RPMI7951 (cell line): ENCODE measurements at places on chromosomes 13 and 19.

- DNase-seq, result peak; percentile 44
These were observed 33.4 kb downstream of the COG6 start for GRCh38 chr13:39688699-39689405.

GRCh38 chr19:1780272-1780958 lies 27.1 kb downstream of the ONECUT3 start:
- peak; percentile 46 for DNase-seq

DNA sequence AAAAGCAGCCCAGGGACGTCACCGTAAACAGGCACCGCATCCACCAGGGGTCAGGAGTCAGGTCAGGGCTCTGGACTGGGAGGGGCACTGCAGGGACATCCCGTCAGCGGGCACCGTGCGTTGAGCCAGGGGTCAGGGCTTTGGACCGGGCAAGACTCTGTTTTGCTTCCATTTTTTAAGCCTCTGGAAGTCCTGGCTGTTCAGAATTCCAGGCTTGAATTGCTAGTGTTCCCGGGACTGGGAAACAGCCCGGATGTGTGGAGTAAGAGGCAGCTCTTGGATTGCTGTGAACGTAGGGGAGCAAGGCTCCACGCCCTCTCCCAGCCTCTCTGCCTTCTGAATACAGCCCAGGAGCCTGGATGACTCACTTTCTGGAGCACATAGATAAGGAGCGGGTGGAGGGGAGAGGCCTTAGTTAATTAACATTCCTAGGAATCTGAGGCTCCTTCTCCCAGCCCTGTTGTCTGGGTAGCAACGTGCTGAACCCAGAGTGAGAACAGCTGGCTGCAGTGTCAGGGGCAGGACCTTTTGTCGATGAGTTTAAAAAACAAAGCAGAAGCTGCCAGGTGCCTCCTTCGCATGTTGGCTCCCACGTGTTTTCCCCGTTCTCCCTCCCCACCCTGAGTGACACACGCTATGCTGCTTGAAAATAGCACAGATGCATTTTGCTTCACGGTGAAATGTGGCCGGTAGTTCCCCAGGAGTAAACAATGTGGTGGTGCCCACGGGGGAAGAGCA lies 21.9 kb downstream of the ATP11A start:
- DNase-seq, result peak; percentile 92

DNA sequence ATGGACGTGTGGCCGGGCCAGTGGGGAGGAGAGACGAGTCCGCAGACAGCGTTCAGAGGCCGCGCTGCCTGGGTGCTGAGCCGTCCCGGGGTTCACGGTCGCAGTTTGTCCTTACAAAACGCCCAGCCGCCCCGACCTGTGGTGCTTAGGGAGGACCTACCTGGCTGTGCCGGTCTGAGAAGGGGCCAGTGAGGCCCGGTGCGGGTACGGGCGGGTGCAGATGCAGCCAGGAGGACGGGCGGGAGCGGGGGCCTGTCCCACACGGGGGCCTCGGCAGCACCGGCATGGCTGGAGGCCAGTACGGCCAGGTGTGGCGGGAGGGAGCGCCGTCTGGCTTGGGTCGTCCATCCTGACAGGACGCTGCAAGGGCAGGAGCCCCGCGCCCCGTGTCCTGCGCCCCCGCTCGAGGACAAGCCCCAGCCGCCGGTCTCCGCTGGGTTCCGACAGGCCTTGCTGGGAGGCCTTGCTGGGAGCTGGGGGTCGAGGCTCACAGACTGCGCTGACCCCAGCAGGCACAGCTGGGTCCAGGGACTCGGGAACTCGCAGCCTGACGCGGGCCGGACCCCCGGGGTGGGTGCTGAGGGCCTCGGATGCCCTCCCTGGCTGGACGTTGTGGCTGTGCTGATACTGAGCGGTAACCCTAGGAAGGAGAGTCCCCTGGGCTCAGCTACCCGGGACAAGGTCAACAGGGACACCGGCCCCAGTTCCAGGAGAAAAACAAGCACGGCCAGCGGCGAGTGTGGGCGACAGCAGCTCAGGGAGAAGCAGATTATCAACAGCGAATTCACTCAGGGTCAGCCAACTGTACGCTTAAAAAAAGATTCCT lies 5.3 kb upstream of the PROZ start:
- peak; percentile 1 for DNase-seq

GRCh38 chr13:39284801-39285388 lies 246.6 kb downstream of the NHLRC3 start:
- DNase-seq, result no peak

DNA sequence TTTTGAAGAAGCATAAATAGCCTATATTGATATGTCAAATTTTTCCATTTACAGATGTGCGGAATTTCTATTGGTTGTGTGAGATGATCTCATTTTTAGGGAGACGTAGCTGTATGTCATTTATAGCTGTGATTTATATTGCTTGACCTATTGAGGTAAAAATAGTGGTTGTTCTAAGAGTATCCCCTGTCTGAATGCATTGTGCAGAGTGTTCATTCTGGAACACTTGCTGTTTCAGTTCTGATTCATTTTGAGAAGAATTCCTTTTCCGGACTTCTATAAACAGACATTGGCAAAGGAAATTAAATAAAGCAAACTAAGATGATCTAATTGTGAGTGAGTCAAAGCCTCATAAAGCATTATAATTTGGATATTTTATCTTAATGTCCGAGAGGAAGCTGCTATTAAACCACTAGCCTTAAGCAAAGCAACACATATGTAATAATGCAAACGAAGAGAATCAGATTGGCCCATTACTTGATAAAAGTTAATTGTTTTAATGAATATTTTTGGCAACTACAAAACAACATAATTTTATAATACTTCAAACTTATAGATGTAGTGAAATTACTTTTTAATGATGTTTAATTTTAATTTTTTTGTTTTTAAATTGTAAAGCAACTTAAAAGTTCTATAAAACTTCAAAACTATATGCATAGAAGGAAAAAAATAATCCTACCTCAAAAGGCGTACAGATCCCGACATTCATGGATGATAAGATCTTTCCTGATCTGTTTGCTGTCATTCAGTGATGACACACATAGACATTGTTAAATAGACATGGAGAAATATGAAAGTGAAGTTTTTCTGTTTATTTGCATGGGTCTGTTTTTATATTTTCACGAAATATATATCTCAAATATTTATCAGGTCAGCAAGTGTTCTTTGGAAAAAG lies 942.6 kb upstream of the SLC10A2 start:
- peak; percentile 25 for DNase-seq

DNA sequence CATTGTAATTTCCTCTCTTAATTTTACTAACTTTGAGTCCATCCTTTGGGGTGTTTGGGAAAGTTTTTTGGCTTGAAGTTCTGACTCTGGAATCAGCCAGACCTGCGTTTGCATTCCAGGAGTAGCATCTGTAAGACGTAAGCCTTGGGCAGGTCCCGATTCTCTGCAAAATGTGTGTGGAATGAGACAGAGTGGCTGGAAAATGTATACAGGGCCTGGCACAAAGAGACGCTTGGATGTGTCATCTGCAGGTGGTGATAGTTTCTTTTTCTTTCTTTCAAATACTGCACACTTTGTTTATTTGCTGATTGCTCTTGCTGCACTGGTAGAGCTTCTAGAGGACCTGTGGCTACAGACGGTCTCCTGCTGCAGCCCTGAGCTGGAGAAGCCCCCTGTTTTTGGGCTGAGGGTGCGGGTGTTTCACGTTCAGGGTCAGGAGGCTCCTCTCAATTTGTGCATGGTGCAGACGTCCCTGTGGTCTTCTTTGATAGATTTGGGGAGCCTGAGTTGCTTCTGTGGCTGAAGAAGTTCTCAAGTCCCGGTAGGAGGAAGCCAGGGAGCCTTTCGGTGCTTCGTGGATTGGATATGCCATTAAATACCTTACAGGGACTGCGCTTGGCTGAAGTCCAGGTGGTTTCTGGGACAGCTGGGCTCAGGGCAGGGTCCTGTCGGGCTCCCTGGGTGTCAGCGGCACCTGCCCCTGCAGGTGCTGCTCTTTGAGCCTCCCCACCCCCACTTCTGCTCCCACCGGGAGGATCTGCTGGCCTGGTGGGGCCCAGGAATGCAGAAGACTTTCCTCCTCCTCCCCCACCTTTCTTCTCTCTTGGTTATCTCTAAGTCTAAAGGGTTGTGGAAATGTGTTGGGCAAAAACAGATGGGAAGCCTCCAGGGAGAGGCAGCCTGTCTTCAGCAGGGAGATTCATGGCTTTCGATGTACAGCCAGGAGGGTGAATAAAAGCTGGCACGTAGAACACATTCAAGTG lies 44.0 kb upstream of the GAS6 start:
- peak; percentile 81 for DNase-seq

DNA sequence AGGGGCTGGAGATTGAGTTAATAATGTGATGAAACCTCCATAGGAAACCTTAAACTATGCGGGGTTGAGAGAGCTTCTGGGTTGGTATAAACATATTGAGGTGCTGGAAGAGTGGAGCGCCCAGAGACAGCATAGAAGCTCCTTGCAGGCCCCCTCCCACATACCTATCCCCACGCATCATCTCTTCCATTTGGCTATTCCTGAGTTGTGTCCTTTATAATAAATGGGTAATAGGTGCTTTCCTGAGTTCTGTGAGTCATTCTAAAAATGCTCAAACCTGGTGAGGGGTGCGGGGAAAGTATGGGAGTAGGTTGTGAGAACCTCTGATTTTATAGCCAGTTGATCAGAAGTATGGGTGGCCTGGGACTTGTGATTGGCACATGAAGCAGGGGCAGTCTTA lies 14.6 kb downstream of the CCDC122 start:
- no peak for DNase-seq
